ENCODE measurements at places on chromosomes 11 and 22.

- DNase-seq = no peak
These were observed 28.7 kb downstream of the TUB start for GRCh38 chr11:8109675-8110074.

DNA sequence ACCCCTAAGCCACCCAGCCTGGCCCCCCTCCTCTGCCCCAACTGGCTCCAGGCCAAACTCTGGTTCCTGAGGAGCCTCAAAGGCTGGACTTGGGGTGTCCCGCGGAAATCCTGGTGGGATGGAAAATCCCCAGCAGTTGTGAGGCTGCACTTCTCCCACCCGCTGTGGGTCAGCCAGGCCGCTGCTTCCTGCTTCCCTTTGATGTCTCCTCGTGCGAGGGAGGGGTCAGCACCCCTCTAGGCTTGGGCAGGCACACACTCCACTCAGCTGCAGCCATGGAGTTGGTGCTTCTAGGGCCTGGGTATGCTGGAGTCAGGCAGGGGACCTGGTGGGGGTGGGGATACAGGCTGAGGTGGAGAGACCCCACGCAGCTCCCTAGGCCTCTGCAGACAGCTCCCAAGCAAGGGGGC is 12.0 kb downstream of the KCNQ1OT1 start:
- DNase-seq = no peak

DNA sequence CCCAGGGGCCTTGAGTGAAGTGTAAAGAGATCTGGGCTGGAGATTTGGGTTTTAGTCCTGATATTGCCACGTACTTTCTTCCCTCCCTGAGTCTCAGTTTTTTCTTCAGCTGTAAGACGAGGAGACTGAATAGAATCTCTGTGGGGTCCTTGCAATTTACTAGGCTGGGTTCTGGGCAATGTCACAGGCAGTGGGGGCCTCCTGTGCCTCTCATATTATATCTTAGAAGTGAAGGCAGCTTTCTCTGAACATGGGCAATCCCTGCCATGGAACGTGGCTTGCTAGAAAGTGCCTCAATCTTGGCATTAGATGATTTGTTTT is 62.0 kb upstream of the PTPRJ start:
- DNase-seq = no peak

- DNase-seq = peak; percentile 83
These were observed 47.3 kb downstream of the NEU3 start for GRCh38 chr11:75035911-75036565.

- DNase-seq = no peak
These were observed 86.5 kb downstream of the WNT11 start for GRCh38 chr11:76119779-76120178.

- DNase-seq = no peak
These were observed 704.1 kb upstream of the CCDC90B start for GRCh38 chr11:83990160-83990733.

DNA sequence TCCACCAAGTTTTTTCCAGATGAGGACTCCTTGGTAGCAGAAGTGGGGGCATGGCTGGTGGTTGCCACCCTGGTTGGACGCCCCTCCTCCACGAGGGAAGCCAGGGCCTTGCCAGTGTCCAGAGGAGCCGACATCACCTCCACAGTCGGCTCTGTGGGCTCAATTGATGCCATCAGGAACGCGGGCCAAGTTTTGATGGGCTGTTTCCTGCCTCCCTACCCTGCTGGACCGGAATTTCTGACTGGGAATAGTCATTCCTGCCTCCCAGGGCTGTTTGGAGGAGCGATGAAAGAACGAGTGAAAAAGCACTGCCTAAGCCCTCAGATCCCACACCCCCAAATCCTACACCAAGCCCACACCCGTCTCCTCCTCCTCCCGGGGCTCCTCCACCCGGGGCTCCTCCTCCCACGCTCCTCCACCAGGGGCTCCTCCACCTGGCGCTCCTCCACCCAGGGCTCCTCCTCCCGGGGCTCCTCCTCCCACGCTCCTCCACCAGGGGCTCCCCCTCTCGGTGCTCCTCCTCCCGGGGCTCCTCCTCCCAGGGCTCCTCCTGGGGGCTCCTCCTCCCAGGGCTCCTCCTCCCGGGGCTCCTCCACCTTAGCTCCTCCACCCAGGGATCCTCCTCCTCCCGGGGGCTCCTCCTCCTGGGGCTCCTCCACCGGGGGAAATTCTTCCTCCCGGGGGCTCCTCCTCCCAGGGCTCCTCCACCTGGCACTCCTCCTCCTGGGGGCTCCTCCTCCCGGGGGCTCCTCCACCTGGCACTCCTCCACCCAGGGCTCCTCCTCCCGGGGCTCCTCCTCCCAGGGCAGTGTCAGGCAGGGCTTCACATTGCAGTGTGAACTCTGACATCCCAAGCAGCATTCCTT is 10.0 kb upstream of the PRR5 start:
- DNase-seq = no peak

DNA sequence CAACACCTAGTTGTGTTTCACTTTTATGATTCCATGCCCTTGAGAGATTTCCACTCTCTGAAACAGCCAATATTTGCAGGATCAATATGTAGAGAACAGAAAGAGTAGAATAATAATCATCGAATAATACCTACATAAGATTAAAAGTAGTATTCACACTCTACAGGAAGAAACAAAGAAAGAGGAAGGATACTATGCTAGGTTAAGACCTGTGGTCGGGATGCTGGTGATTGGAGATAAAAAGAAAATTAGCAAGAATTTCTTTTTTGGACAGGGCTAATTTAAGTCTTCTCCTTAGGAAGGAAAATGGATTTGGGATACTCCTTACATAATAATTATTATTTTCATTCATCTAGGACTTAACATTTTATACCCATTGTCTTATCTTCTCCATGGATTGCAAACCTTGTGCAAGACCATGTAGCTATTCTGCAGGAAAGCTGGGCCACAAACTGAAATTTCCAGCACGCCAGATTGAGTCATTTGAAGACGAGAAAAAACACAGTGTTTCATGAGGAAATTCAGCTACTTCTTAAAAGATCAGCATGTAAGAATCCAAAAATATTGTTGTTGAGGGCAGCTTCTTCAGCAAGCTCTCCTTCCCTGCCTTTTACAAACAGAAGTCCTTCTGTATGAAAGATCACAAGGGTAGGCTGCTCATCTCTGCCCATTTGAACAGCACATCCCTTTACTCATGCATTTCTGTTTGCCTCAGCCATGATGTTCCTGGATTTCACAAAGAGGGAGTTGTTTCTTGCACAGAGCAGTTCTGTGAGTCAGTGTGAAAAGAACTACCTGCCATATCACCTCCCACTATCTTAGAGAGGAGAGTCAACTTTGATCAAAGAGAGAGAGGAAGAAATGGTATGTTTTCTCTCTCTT is 90.7 kb downstream of the FAM76B start:
- DNase-seq = peak; percentile 47

- peak; percentile 6 for DNase-seq
These were observed 122.7 kb upstream of the TRPC6 start for GRCh38 chr11:101706541-101706940.

- no peak for DNase-seq
These were observed 836.6 kb downstream of the NTM start for GRCh38 chr11:132206993-132207392.
